Heart left ventricle (tissue), 16 donors: ENCODE measurements at places on chromosomes 16 and 17. TPM values are rescaled to one million over a fixed set of nuclear protein-coding genes. Genes with fewer than 3 reads are reported as not detected.

The CHST4 gene
- not detected for total RNA-seq

DNA sequence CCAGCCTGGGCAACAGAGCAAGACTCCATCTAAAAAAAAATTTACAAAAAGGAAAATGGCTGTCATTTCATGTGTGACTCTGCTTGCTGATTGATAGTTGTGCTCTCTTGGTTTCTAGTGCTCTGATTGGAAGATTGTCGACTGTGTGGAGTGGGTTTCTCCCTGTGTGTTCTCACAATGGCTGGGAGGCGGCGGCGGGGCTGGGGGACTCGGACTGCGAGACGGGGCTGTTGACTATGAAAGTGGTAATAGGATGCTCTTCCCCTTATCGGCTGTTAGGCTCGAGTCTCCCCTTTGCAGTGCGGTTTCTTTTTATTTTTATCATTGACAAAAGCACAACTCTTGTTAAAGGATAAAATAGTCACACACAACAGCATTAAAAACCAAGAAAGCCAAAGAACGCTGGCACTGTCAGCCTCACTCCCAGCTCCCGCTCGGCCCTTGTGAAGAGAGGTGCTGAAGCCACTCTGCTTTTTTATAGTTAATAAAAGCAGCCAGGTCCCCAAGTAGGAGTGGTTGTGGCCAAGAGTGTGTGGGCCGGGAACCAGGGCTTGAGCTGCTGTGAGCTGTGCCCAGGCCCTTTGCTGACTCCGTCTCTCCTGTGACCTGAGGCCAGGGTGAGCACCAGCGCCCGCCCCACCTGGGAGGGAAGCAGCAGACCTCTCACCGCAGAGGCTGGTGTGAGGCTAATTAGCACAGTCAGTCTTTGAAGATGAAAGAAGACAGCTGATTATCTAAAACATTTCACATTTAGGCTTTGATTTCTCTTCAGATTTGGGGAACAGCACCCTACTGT lies 36.5 kb downstream of the TBCD start:
- H3K4me3 ChIP-seq: no peak overlapping the region
- peaks cover 13% of the 10 kb centered on the region for H3K36me3 ChIP-seq
- no peaks in the 10 kb centered on the region for H3K4me1 ChIP-seq
- H3K27me3 ChIP-seq: no peaks in the 10 kb centered on the region
- DNase-seq: no peak

DNA sequence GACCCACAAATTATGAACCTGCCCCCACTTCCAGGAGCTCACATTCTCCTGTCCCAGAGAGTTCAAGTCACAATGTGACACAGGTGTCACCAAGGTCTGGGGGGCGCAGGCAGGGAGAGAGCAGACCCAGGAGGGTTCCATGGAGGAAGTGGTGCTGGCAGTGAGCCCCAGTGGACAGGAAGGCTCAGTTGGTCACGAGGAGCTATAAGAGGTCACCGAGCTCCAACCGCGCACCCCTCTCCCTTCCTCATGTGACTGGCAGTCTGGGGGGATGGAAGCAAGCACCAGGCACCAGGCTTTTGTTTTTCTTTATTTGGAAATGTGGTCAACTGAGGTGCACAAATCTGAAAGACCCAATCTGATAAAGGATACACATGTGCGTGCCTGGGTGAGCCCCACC lies 2.5 kb downstream of the ITGAD start:
- no peak overlapping the region for H3K27ac ChIP-seq
- no peaks in the 10 kb centered on the region for H3K4me1 ChIP-seq
- H3K36me3 ChIP-seq: no peaks in the 10 kb centered on the region
- peak; percentile 35 for DNase-seq
- H3K27me3 ChIP-seq: no peaks in the 10 kb centered on the region

DNA sequence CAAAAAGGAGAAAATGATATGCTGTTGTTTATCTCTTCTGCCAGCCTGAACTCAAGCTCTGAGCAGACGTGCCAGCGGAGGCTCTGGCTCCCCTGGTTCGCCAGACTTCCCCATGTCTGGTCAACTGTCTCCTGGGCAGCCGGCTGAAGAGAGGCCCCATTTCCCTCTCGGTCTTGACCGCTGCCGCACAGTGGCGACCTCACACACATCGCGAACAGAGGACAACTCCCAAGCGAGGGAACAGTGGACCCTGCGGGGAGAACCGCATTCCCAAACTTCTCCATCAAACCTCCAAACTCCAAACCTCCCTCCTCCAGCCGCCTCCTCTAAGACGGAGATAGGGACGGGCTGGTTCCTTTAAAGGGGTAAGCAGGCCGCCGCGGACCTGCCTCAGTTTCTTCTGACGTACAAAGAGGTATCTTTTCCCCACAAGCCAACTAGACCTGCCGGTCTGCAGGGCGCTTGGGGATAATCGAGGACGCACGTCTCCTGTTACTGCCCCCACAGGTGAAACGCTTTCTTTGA lies 24.9 kb upstream of the RFFL start:
- no peaks in the 10 kb centered on the region for H3K36me3 ChIP-seq
- H3K4me3 ChIP-seq: peak overlapping the region; percentile 92
- peak overlapping the region; percentile 74 for H3K27ac ChIP-seq
- peaks cover 7% of the 10 kb centered on the region for H3K4me1 ChIP-seq
- peak; percentile 45 for DNase-seq
